Mammary epithelial cell (primary cell): ENCODE measurements at places on chromosomes 5 and 9. TPM values are rescaled to one million over a fixed set of nuclear protein-coding genes. Genes with fewer than 3 reads are reported as not detected.

CSNK1G3 gene
- total RNA-seq, result 50.6 and 59.4 TPM in 2 replicates

PLAC8L1 gene
- 0.96 TPM in 1 of 2 replicates, not detected in the other for total RNA-seq

ARL14EPL gene
- not detected for total RNA-seq

SPATA31A7 gene
- total RNA-seq, result not detected

BAAT gene
- 0.09 TPM in 1 of 2 replicates, not detected in the other for total RNA-seq

HACD4 gene
- total RNA-seq, result 0.05 and 0.14 TPM in 2 replicates

RORB gene
- total RNA-seq, result 0.17 TPM

KYAT1 gene
- 11.5 TPM for total RNA-seq

DDX41 gene
- 79.2 and 80.6 TPM in 2 replicates for total RNA-seq

PTPN3 gene
- 41.8 TPM for total RNA-seq

LPAR1 gene
- 17.5 and 20.4 TPM in 2 replicates for total RNA-seq

GFI1B gene
- total RNA-seq, result not detected in 2 replicates

SLC22A4 gene
- 2.0 TPM for total RNA-seq

NR2F1 gene
- total RNA-seq, result 1.6 and 3.5 TPM in 2 replicates

XRCC4 gene
- 5.6 and 8.3 TPM in 2 replicates for total RNA-seq

SHC3 gene
- total RNA-seq, result under 0.01 TPM

ENTREP1 gene
- 5.0 and 6.2 TPM in 2 replicates for total RNA-seq

GRXCR2 gene
- total RNA-seq, result not detected

XPA gene
- 3.7 TPM for total RNA-seq

GPR150 gene
- total RNA-seq, result not detected in 2 replicates

TAF11L5 gene
- not detected in 2 replicates for total RNA-seq

LCN9 gene
- total RNA-seq, result not detected

RICTOR gene
- total RNA-seq, result 27.8 and 28.6 TPM in 2 replicates

SOX30 gene
- total RNA-seq, result not detected in 2 replicates

SEMA5A gene
- 25.8 TPM for total RNA-seq

ZNF454 gene
- 0.17 TPM for total RNA-seq

FAM221B gene
- not detected for total RNA-seq

CDC14B gene
- 9.4 TPM in 2 replicates for total RNA-seq

CKS2 gene
- total RNA-seq, result 15.0 TPM

C5 gene
- 1.3 TPM for total RNA-seq

BBLN gene
- 56.9 and 76.5 TPM in 2 replicates for total RNA-seq

IL7R gene
- total RNA-seq, result 1.0 TPM

IL3 gene
- not detected in 2 replicates for total RNA-seq

SV2C gene
- total RNA-seq, result 0.26 TPM in 1 of 2 replicates, not detected in the other

PCDHA1 gene
- total RNA-seq, result not detected

SPINK6 gene
- total RNA-seq, result 4.8 TPM

SMC2 gene
- total RNA-seq, result 13.2 and 25.1 TPM in 2 replicates

PPP3R2 gene
- not detected in 2 replicates for total RNA-seq

ZBTB43 gene
- total RNA-seq, result 24.0 TPM

LMX1B gene
- total RNA-seq, result 14.0 and 19.2 TPM in 2 replicates

SOHLH1 gene
- total RNA-seq, result not detected in 2 replicates
